ENCODE measurements at places on chromosomes 6 and 20.

- no peak for DNase-seq
These were observed 388.9 kb upstream of the MAP3K7 start for GRCh38 chr6:90975741-90976140.

GRCh38 chr20:47287609-47288144 lies 68.8 kb downstream of the ZMYND8 start:
- DNase-seq = no peak

DNA sequence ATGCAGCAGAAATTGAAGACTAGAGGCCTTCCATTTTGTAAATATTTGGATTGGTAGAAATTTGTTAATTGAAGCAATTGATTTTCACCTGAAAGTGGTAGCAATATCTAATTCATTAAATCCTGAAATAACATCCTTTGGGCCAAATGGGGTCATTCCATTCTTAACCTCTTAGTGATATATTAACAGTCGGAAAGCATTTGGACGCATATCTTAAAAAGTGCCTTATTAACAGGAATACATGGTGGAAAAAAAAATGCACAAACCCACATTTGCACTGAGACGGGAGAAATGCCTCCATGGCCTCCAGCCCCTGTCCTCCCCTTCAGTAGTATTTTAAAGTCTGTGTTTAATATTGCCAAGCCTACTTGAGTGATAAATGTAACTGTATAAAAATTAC lies 205.5 kb downstream of the TFAP2B start:
- no peak for DNase-seq

DNA sequence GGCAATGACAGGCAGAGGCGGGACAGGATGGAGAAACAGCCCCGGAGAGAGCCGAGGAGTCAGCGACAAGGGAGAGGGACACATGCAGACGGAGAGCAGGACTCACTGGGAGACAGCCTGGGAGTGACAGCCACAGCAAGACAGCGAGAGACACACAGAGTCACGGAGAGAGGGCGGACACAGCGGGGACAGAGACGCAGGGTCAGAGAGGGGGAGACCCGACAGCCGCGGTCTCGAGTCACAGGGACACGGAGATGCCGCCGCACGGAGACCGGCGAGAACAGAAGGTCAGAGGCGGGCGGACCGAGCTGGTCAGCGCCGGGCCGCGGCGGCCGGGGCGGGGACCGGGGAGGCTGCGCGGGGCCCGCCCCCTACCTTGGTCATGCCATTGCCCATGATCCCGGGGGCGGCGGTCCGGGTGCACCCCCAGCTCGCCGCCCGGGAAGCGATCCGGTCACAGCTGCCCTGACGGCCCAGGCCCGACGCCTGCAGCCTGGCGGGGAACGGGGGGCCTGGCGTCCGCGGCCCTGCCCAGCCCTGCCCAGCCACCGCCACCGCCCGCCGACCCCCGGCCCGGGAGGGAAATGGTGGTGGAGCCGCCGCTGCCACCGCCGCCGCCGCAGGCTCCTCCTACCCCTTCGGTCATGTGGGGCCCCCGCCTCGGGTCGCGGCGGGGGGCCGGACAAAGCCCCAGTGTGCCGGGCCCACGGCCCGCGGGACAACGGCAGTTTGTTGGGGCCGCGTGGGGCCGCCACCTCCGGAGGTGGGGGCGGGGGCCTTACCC lies at the start of the genes DUSP15 and TTLL9:
DUSP15 (minus strand) TSS at position 586 of the 784 bp plus-strand sequence; CDS start at position 396, 190 bp downstream.
TTLL9 (plus strand) TSS at position 693 of the 784 bp plus-strand sequence. CDS start 493 bp downstream, outside the sequence.
- DNase-seq = peak; percentile 76

DNA sequence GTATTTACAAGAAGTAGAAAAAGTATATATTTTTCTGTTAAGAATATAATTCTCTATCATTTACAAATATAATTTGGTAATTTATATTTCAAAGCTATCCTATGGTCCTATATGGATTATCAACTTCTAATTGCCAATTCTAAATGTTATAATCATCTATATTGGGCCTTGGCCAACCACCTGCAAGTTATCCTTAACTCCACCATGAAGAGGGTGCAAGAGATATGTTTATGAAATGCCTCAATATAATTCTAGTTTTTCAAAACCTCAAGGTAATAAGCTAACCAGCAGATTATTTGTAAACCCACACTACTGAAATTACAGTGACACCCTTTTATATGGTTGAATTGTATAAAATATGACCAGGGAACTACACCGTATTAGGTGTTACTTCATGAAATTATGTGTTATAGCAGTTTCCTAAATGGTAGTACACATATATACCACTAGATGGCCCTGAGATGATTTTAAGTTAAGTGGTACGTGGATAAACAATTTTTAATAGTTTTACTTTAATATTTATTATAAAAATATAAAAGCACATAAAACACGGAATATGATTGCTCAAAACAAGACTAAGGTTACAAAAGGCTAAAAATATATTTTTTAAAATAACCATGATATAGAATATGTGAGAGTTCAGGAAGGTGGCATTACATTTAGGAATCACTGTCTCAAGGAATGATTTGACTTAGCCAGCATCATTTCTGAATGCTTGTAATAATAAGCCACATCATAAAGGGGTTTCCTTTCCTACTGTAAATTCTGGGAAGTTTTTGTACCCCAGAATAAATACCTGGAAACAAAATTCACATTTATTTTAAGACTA lies 9.8 kb upstream of the PNISR start:
- no peak for DNase-seq

- peak; percentile 81 for DNase-seq
These were observed 35.4 kb upstream of the MAPK13 start for GRCh38 chr6:36094753-36095496.

DNA sequence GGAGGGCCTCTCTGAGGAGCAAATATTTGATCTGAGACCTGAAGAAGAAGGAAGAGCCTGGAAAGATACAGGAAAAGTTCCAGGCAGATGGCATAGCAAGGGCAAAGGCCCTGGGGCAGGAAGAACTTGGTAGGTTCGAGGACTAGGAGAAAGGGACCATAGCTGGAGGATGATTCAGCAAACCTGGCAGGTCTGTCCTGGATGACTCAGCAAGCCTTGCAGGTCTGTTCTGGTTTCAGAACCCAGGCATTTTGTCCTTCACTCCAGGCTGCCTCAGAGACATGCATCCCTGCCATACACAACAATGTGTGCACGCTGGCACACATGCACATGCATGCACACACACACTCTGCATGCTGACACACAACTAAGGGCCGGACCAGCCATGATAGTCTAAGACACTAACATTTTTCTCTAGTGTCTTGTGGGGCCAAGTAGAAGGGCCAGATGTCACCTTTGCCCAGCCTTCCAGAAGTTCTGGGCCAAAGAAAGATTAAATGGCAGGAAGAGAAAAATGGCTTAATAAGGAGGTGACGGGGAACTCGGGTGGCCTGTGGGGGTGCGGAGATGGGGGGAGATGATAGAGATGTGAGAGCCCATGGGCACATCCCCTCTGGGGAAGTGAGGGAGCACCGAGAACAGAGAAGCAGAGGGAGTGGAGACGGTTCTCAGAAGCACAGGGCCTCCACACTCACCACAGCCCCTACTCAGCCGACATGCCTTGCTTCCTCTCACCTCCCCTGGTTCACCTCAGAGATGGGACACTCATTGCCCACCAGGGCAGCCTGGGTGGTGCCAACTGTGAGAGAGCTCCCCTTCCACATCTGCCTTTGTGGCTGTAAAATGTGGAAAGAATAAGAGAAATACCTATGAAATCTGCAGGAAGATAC lies 15.4 kb upstream of the TRIB3 start:
- DNase-seq = no peak

- no peak for DNase-seq
These were observed 3.8 kb downstream of the SLC35B2 start for GRCh38 chr6:44253307-44254101.

GRCh38 chr6:45870531-45870930 lies 145.1 kb downstream of the CLIC5 start:
- no peak for DNase-seq

- DNase-seq = no peak
These were observed 5.6 kb downstream of the BRD2 start for GRCh38 chr6:32974016-32974333.

DNA sequence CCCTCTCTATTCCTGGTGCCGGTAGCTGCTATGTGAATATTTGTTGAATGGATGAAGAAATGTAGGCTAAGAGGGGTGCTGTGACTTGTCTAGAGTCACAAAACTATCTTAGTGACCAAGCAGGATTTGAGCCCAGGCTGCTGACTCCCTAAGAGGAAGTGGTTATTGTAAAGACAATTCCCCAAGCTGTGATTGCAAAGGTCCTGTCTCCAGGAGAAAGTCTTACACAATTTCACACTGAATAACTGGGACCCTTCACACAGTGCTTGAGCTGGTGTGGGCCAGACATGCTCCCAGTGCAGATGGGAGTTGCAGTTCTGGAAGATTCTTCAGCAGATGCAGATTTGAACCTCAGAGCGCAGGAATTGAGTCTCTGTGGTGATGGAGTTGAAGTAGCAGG lies 38.1 kb downstream of the IYD start:
- no peak for DNase-seq

DNA sequence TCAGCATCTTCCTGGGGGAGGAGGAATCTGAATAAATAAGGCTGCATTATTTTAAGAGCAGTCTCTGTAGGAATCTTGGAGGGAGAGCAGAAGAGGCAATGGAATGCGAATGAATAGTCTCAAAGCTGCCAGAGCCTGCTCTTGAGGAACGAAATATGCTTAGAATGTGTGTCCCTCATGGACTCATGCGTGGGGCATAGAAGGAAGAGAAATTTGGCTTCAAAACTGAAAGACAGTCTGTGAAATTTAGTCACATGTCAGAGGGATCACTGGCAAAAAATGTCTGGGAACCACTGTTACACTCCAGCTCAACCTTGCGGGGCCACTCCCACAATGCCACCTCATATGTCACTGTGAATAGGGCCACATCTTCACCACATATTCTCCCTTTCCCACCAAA lies 95.5 kb downstream of the GJA10 start:
- no peak for DNase-seq

- no peak for DNase-seq
These were observed 94.5 kb upstream of the BTN3A2 start for GRCh38 chr6:26270486-26270861.

GRCh38 chr6:13038315-13038714 lies 290.0 kb downstream of the TBC1D7 start:
- DNase-seq = no peak

All from hypothalamus (tissue), 51 donors.